D341Med (cell line): ENCODE measurements at places on chromosomes 7 and 10.

DNA sequence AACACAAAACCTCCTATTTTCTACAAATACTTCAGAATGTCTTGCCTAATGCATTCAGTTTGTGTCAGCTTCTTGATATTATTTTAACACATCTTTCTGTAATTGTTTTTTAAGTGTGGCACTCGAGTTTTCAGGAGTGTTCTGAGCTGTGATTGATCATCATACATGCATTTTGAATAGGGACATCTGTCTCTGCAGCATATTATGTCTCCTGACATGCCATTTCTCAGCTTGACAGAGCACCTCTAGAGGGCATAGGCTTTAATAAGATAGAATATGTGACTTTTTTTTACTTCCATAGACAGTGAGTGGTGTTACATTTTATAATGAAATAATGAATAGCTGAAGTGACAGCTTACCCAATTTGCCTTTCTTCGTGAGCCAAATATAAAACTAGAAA, 219.2 kb upstream of the HDAC9 start:
- DNase-seq = no peak

- DNase-seq = no peak
Measured at GRCh38 chr7:150360363-150361058, 8.1 kb upstream of the REPIN1 start.

DNA sequence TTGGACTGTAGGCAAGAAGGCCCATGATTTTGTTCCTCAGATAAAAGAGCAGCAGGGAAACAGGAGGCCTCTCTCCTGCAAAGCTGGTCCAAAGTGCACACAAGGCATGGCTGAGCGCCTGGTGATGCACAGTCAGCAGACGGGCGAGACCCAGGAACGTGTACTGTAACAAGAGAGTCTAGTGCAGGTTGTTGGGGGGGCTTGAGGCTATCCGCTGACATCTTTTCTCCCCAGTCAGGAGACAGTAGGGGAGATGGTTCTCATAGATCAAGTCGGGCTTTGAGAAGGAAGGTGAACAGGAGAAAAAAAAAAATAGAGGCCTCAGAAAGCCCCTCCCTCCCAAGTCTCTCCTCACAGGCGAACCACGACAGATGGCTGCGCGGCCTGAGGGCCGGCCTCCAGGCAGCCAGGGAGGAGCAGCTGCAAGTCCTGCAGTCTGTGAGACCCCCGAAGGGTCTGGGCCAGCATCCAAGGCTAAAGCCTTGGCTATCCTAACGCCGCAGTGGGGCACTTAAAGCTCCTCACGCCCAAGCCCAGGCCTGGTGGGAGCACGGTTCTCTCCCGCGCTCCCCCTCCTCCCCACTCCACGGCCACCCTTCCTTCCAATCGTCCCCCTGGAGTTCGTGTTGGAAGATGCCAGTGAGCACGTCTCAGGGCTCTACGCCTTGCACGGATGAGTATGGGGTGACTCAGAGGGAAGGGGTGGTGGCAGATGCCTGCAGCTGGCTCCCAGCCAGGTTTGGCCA, 68.3 kb downstream of the PRKAG2 start:
- no peak for DNase-seq

DNA sequence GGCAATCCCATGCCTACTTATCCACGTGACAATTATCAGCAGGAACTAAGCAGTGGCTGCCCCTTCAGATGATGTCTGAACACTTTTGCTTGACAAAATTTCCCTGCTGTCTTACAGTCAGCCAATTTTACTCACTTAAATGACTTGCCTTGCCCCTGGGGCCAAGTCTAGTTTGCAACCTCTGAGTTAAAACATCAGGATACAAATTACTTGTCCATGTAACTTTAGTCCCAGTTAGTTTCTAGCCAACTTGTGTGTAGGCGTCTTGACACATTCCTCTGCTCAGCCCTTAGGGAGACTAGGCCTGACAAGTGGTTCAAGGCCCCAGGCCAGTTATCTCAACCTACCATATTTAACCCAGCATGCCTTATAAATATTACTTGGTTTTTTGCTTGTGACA, 11.6 kb upstream of the TYSND1 start:
- no peak for DNase-seq

DNA sequence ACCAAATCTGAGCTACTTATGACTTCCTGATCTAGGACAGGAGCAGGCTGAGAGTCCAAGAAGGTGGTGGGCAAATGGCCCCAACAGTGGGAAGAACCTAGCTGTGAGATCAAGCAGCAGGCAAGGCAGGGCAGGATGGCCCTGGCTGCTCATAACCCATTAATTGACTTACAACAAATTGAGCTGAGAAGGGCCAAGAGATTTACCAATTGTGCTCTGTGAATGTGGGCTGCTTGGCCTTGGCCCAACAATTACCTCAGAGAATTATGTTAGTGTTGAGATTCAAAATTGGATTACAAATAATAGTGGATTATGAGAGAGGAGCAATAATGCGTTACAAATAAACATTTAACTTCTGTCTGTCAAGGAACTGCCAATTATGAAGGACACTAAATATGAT, 956.5 kb downstream of the KCNMA1 start:
- DNase-seq = no peak

GRCh38 chr10:43123361-43124093, 14.7 kb upstream of the CSGALNACT2 start:
- DNase-seq = no peak

DNA sequence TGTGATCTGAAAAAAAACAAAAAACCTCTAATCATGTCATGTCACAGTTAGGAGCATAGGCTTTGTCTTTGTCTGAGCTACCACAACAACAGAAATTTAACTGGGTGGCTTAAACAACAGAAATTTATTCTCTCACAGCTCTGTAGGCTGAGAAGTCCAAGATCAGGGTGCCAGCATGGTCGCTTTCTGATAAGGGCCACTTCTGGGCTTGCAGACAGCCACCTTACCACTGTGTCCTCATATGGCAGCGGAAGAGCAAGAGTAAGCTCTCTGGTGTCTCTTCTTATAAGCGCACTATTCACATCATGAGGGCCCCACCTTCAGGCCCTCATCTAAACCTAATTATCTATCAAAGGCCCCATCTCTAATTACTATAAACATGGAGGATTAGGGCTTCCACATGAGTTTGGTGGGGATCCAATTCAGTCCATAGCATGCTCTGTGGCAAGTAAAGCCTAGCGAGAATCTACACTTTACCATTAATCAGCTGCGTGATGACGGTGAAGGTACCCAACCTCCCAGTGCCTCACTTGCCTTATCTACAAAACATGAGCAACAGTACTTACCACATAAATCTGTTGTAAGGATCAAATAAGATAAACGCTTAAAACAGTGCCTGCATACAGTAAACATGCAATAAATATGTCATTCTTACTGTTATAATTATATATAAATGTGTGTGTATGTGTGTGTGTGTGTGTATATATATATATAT, 17.3 kb downstream of the ZNF438 start:
- no peak for DNase-seq

GRCh38 chr7:20597339-20597738, 18.1 kb upstream of the ABCB5 start:
- no peak for DNase-seq

DNA sequence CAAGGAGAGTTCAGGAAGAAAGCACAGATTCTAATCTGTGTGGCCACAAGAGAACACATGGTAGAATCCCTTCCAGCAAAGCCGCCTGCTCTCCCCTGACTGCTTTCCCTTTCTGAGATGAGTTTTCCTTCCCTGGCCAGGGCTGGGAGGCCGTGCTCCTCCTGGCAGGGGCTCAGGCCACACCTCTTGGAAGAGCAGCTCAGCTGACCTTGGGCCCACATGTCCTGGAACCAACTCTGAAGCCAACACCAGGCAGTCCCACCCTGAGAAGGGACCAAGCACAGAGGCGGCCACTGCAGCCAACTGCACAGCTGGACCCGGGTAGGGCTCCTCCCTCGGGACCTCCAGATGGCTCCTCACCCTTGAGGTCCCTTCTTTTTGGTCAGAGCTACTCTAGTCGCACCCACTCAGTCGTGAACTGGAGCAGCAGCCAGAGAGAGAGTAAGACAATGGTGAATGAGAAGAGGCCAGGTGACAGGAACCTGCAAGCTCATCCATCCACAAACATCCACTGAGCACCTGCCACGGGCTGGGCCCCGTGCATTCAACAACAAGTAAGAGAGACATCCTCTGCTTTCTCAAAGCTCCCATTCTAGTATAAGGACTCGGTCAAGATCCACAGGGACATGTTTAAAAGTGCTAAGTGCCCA, 40.3 kb downstream of the FAM53B start:
- DNase-seq = no peak

- no peak for DNase-seq
Measured at GRCh38 chr10:119319161-119319919, 112.0 kb downstream of the GRK5 start.

GRCh38 chr10:121059351-121059750, 208.2 kb downstream of the WDR11 start:
- no peak for DNase-seq

DNA sequence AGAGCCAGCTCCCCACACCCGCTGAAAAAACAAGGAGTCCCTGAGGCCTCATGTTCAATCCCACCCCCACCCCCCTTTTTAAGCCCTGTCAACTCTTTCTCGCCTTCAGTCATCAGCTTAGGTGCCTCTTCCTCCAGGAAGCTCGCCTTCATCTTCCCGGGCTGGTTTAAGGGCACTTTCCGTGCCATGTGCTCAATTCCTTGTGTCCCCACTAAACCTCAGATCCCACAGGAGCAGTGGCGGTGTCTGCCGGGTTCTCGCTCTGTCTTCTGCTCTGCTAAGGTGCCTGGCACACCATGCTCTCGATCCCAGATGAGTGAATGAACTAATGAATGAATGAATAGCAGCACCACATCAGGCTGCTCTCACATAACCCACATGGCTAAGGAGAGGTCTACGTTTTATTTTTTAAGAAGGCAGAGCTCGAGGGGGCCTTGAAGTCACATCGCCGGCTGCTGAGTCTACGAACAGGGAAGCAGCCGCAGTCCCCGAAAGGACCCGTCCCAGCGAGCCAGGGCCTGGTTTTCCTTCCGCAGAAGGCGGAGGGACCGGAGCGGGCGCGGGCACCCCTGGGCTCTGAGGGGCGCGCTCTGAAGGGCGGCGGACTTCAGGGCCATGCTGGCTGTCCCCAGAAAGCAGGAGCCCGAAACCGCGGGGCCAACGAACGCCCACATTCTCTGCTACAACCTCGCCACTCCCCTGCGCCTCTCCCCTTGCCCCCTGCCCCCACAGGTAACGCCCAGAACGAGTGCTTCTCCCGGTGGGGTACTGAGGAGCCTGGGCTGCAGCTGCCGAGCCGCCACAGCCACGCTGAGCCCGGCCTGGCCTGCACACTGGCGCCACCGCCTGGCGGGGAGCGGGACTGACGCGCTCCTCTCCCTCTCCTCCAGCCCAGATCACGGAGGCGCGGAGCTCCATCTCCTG, 73.4 kb upstream of the KCNMA1 start:
- DNase-seq = peak; percentile 88

DNA sequence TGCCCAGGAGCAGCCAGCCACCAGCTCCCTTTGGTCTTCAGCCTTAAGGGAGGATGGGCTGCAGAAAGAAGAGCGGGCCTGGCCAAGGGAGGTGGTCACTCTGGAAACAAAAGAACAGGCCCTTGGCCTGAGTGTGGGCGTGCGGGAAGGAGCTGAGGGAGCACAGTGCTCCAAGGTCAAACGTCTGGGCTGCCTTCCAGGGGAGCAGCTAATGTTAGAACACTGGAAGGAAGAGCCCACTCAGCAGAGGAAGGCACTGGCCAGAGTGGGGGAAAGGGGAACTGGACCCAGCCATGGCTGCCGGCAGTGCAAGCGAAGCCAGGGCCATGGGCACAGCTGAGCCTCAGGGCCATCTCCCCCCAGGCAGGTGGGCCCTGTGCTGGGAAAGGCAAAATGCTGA, 42.7 kb downstream of the FAM53B start:
- no peak for DNase-seq

GRCh38 chr7:1969459-1970284, 263.1 kb downstream of the MAD1L1 start:
- DNase-seq = no peak

GRCh38 chr7:18960725-18961124, 156.7 kb downstream of the TWIST1 start:
- DNase-seq = no peak

DNA sequence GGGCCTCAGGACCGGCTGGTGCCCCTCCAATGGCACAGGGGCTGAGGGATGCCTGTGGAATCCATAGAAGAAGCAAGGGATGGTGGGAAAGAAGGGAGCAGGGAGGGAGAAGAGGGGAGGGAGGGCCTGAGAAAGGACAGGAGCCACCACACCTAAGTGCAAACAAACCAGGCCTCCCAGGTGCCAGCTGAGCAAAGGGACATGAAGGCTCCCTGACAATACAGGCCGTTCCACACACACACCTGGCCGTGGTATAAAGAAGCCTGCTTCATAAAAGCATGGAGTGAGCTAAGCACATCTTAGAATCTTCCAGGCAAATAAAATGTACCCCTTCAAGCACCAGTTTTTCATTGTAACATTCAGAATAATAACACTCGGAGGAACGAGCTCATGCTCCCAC, 54.0 kb downstream of the OAT start:
- no peak for DNase-seq
